Progenitor cell of endocrine pancreas (in vitro differentiated cells): ENCODE measurements at places on chromosomes 3 and 15.

DNA sequence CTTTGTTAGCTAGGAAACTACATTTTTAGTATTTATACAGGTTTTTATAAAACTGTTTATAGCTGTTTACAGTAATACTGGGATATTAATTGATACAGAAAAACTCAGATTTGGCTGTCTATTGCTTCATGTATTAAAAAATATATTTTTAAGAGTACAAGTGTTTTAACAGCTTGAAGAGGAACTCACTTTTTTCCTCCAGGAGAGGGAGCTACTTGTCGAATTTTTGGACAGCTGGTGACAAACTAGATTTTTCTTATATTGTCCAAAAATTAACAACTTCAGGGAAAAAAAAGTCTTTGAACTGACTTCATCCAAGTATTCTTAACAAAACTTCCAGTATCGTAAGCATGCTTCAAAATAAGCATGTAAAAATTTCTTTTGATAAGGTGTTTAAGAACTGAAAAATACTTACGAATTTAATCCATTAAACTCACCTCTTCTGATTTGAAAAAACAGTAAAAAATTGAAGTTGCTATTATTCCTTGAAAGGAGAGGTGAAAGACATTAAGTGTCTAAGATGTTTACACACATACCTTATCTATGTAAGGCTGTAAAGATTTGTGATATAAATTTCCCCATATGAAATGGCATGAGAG is 4.0 kb downstream of the DIPK2A start:
- DNase-seq: no peak

- DNase-seq: no peak
These were observed 911 bp downstream of the RFTN1 start for GRCh38 chr3:16512435-16513140.

- DNase-seq: no peak
These were observed 238.0 kb downstream of the XXYLT1 start for GRCh38 chr3:195032955-195033354.

DNA sequence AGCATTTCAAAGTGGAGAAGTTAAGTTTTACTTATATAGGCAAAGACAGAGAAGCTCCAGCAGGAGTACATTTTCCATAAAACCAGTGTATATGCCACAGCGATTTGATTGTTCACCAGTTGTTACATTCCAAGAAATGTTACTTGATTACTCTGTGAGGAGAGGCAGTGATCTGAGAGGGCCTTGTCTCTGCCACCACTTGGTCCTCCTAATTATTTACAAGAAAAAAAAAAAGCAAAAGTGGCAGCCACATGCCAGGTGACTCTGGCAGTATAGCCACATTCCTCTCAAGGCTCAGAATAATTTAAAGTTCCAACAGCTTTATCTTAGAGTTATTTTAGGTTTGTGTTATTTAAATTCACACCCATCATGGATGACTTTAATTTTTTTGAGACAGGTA is 1077.8 kb downstream of the ZPLD1 start:
- no peak for DNase-seq

DNA sequence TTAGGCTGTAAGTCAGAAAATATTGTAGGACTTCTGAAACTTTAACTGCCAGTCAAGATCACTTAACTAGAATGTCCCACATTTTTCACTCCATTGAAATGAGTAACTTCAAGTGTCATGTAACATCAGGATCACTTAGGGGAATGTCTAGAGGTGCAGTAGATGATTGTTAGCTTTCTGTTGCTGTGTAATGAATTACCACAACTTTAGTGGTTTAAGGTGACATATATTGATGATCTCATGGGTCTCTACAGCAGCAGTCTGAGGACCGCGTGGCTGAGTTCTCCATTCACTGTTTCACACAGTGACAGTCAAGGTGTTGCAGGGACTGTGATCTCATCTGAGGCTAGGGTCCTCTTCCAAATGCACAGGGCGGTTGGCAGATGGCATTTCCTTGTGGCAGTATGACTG is 82.7 kb downstream of the SLC25A26 start:
- no peak for DNase-seq

GRCh38 chr15:41655716-41656115 is 4.5 kb upstream of the MGA start:
- no peak for DNase-seq

- no peak for DNase-seq
These were observed 138.2 kb downstream of the UBE2E2 start for GRCh38 chr3:23341147-23341838.

GRCh38 chr3:122642935-122643334 is 37.7 kb upstream of the PARP14 start:
- DNase-seq: no peak

GRCh38 chr15:81575436-81576123 is 201.6 kb upstream of the TMC3 start:
- no peak for DNase-seq

DNA sequence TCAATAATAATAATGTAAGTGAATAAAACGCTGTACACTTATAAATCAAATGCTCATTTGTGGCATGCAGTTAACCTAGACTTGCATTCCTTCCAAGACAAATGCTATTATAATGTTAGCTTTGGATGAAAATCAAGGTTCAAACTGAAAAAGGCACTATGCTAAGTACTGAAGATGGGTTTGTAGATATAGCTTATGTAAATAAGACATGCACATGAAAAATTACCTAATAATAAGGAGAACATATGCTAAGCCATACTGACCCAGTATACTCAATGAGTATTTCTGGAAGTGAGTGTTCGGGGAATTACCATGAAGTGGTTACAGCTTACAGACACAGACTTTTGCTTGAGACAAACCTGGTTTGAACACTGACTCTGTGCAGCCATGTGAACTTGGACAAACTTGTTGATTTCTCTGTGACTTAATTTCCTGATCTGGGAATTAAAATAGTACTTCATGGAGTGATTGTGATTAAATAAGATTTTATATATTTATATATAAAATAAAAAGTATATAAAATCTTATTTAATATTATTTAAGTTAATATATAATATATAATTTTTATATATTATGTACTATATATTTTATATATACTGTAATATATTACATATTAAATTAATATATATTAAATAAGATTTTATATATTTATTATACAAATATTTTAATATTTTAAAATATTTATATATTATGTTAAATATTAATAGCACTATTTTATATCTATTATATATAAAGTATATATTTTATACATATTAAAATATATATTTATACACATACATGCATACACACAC is 159.2 kb downstream of the ZPLD1 start:
- DNase-seq: no peak

- DNase-seq: peak; percentile 41
These were observed 60.5 kb downstream of the GLDN start for GRCh38 chr15:51401872-51402517.

GRCh38 chr3:16286161-16286560 is 21.1 kb downstream of the OXNAD1 start:
- no peak for DNase-seq

GRCh38 chr3:25386686-25387255 is 41.3 kb upstream of the RARB start:
- no peak for DNase-seq

DNA sequence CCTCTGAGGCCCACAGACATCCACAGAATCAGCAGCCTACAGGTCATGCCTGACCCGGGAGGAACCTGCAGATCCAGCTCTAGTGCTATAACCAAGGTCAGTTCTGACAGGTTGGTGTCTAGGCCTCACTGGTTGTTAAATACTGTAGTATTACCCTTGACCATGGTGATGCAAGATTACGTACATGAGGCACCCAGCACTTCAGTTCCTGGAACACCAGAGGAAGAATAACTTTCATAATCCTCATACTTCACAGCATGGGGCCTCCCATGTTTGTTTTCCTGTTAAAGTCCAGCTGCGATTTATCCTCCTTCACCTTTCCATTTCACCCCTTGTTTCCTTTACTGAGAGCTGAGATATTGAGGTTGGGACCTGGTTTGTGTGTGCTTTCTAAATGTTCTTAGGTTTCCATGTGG is 34.4 kb upstream of the GLCE start:
- no peak for DNase-seq

DNA sequence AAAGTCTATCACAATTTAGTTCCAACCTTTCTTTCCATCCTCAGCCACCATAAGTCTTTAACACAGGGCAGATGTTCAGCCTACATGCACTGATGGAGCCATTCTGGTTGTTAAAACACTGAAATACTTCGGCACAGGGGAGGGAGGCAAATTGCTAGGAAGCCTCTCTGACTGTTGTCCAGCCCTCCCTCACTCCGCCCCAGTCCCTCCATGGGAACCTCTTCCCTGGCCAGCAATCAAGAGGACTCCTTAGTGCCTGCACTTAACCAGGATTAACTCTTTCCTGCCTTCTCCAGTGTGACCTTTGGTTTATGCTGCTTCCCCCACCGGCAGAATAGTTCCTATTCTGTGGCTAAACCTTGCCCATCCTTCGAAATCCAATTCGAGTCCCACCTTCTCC is 47.0 kb upstream of the USP3 start:
- DNase-seq: no peak

DNA sequence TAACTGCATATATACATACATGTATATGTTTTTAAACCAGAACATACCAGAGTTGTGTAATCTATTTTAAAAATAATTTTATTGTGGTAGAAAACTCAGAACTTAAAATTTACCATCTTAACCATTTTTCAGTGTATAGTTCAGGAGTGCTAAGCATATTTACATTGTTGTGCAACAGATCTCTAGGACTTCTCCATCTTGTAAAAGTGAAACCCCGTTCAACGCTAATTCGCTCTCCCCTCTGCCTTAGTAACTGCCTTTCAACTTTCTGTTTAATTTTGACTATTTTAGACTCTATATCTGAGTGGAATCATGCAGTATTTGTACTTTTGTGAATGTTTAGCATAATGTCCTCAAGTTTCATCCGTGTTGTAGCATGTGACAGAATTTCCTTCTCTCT is 51.8 kb upstream of the SSR3 start:
- no peak for DNase-seq

DNA sequence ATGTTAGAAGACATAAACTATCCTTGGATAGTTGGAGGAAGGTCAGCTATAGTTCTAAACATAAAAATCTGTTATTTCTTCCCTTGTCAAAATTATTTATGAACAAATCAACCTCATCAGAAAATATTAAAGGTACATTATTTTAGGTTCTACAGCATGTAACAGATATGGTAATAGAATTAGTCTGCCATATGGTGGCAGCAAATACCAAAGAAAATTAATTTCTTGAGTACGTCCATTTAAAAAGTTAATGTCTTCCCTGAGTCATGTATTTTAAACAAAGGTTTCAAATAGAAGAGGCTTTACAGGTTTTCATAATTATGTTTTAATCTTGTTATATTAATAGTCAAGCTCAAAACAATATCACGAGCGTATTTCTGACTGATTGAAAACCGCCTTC is 17.9 kb upstream of the ANKRD28 start:
- DNase-seq: no peak

- no peak for DNase-seq
These were observed 145.4 kb upstream of the SLC24A5 start for GRCh38 chr15:47975427-47975826.

- DNase-seq: no peak
These were observed 28.4 kb upstream of the CNTN3 start for GRCh38 chr3:74642876-74643275.

DNA sequence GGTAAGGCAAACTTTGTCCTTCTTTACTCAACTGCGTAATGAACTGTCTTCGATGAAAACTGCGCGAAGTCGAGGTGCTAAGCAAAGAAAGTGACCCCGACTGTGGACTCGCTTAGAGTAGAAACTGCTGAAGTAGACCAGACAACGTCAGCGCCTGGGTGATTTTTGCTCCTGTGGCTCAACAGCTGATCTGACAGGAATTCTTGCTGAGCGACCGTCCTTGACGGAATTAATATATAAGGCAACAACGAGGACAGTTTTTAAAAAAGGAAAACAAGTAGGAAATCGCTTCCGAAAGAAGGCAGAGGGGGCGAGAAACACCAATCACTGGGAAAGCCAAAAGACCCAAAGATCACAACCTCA is 541 bp downstream of the RPS27L start:
- no peak for DNase-seq

DNA sequence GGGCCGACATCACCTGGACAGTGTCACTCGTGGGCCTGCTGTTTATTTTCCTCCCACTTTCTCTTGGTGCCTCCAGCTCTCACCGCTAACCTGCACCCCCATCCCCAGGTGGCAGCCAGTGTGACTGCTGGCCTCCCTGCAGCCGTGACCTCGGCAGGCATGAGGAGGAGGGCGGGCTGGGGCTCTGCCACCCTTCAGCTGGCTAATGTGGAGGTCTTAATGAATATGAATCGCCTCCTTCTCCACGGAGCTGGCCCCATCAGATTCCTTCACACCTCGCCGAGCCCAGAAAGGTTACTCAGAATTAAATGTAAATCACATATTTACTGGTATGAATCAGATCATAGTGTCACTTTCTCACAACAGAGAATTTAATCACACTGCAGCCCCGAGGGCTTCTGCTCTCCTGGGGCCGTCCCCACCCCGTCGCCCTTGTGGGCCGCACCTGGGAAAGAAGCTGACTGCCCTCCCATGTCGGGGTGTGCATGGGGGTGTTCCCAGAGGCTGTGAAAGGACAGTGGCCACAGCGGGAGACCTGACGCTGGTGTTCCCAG is 171.1 kb upstream of the TLE3 start:
- DNase-seq: no peak

DNA sequence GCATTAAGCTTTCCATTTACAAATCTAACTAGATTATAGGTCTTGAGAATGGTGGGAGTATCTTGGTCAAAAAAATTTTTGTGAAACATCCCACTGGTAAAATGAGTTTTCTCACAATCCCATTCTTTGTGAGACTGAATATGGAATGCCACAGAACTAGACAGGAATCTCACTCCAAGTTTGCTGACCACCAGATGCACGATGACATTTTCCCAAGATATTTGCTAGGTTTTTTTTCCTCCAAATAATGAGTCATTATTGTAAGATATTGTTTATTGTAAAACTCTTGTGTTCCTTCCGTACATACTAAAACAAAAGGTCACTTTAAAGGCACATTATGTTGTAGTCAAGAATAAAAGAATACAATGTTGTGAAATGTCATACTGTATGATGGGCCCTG is 53.9 kb downstream of the COPS2 start:
- no peak for DNase-seq

DNA sequence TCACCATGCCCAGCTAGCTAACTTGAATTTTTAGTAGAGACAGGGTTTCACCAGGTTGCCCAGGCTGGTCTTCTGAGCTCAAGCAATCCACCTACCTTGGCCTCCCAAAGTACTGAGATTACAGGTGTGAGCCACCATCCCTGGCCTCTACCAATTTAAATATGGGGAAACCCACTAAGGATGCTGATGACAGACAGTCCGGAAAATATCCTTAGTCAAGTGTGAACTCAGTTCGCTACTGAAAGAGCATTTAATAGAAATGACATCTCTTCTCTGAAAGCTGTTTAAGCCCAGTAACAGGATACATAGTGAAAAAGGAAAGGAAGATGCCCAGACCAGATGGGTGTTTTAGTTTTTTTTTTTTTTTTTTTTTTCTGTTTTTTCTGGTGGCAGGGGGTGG is 7.7 kb upstream of the GRAMD2A start:
- no peak for DNase-seq

DNA sequence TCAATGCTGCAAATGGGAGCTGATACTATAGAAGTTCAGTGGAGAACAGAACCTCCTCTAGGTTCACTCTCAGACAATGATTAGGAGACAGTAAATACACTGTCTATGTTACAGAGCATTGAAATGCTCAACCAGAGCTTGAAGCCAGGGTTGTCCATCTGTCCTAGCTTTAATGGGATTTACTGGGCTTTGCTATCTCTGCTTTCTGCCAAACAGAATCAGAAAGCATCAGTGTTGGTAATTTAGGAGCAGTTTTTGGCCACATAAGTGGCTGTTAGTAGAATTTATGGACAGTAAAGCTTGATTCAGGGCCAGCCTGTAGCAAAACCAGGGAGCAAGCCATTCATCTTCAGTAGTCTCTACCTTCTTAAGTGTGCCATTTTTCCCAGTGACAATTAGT is 396.3 kb downstream of the LSAMP start:
- no peak for DNase-seq

- peak; percentile 35 for DNase-seq
These were observed 582 bp downstream of the CGNL1 start for GRCh38 chr15:57376696-57377477.
